ENCODE measurements at places on chromosomes 2 and 18. TPM values are rescaled to one million over a fixed set of nuclear protein-coding genes. Genes with fewer than 3 reads are reported as not detected.

DNA sequence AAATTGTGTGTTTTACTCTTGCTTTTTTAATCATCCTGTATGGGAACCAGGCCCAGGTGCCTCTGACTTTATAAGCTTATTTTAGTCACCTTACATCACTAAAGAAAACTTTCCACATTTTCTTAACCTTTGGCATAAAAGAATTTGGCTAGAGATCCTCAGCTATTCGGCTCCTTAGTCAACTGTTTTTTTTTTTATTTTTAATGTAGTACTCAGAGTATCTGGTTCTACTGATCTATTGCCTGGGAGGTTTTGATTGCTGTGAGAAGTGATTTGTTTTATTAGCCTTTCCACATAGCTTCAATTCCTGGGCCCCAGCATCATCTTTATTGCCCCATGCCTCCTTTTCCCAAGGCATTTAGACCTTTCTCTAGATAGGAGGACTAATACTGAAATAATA is 121.0 kb downstream of the MYO1B start:
- peak overlapping the region; percentile 50 for H3K27ac ChIP-seq
- peak; percentile 76 for DNase-seq
- no peaks in the 10 kb centered on the region for H3K36me3 ChIP-seq
- 0 out of 2 replicates have a peak, but pooled peaks cover 7% of the 10 kb centered on the region for H3K4me1 ChIP-seq
- no peak overlapping the region for H3K4me3 ChIP-seq

The DSG4 gene
- total RNA-seq, result not detected

- no peak overlapping the region for H3K4me3 ChIP-seq
- H3K27ac ChIP-seq, result no peak overlapping the region
- H3K4me1 ChIP-seq, result no peaks in the 10 kb centered on the region
- no peak for DNase-seq
- H3K27me3 ChIP-seq, result no peaks in the 10 kb centered on the region
Measured at GRCh38 chr2:197200051-197200761, 110.4 kb downstream of the ANKRD44 start.

DNA sequence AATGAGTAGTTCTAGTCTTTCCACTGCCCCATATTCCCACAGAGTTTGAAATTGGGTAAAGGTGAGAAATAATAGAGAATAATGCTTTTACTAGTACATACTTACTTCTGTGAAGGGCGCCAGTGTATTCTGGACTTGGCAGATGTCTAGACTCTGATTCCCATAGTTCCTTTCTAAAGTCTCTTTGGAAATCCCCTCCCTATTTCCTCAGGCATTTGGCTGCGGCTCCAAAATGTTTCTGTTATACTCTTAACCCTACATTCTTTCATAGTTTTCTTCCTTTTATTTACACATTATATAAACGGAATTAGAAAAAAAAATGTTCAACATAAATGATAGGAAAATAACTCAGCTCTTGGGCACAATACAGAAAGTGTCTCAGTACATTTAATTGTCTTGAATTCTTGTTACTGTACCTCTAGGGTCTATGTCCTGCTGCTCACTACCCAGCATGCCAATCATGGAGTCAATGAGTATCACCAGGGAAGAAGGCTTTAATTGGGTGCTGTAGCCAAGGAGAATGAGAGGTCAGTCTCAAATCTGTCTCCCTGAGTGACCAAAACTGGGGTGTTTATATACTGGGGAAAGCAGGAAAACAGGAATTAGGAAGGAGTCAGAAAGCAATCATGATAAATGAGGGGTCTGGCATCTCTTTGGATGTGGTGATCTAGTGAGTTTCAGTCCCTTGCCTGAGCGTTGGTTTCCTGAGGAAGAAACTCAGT is 147.8 kb upstream of the MMADHC start:
- no peaks in the 10 kb centered on the region for H3K36me3 ChIP-seq
- peaks cover 5% of the 10 kb centered on the region for H3K4me1 ChIP-seq
- no peak for DNase-seq
- no peaks in the 10 kb centered on the region for H3K27me3 ChIP-seq
- H3K27ac ChIP-seq, result no peak overlapping the region

The CPLX4 gene
- total RNA-seq, result not detected

DNA sequence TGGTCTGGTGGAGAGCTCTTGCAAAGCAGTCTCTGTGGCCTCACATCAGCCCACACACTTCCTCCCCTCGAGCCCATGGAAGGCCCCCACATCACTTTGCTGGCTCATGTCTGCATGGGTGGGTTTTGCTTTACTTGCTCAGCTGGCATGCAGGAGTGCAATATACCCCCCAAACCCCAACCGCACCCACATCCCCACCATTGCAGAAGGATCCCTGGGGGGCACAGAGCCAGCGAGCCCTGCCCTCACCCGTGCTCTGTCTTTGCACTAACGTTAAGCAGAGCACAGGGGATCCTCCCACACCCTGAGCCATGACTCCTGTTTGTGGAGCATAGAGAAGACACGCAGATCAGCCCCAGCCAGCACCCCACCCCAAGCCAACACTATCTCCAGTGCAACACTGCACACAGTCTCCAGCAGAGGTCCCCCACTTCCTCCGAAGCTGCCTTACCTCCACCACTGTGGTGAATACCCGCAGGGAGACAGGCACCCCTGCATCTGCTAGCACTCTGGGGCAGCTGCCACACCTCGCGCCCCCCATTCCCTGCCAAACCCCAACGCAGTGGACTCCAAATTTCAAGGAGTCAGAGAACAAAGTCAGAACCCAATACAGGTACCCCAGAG is 177.8 kb upstream of the RGPD4 start:
- no peak overlapping the region for H3K27ac ChIP-seq
- H3K36me3 ChIP-seq, result no peaks in the 10 kb centered on the region
- no peak for DNase-seq
- no peaks in the 10 kb centered on the region for H3K27me3 ChIP-seq
- no peak overlapping the region for H3K4me3 ChIP-seq

DNA sequence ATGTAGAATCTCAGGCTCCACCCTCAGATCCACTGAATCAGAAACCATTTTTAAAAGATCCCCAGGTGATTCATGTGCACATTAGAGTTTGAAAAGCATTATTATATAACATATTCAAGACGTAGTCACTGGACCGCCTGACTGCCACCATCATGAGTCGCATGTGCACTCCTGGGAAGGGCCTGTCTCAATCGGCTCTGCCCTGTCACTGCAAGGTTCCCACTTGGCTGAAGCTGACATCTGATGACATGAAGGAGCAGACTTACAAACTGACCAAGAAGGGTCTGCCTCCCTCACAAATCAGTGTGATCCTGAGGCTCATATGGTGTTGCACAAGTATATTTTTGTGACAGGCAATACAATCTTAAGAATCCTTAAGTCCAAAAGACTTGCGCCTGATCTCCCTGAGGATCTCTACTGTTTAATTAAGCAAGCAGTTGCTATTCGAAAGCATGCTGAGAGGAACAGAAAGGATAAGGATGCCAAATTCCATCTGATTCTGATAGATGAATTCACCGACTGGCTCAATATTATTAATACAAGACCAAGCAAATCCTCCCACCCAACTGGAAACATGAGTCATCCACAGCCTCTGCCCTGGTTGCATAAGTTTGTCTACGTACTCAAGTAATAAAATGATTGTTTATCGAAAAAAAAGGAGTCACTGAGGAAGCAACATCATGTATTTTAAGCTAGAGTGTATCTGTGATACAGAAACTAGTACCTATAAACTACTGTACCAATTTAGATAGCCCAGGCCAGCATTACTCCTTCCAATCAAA is 26.2 kb downstream of the ATAD2B start:
- peaks cover 60% of the 10 kb centered on the region for H3K4me1 ChIP-seq
- peak; percentile 89 for DNase-seq
- no peaks in the 10 kb centered on the region for H3K36me3 ChIP-seq
- H3K4me3 ChIP-seq, result peak overlapping the region; percentile 46
- no peaks in the 10 kb centered on the region for H3K27me3 ChIP-seq

The RAMP1 gene
- total RNA-seq, result 48.5 TPM

The APCDD1 gene
- not detected for total RNA-seq

- peaks cover 15% of the 10 kb centered on the region for H3K27me3 ChIP-seq
- no peaks in the 10 kb centered on the region for H3K36me3 ChIP-seq
- no peak overlapping the region for H3K4me3 ChIP-seq
- H3K27ac ChIP-seq, result no peak overlapping the region
- no peaks in the 10 kb centered on the region for H3K4me1 ChIP-seq
Measured at GRCh38 chr18:5434425-5434824, 109.4 kb downstream of the EPB41L3 start.

GRCh38 chr2:138415985-138416384 is 85.6 kb upstream of the SPOPL start:
- no peaks in the 10 kb centered on the region for H3K27me3 ChIP-seq
- H3K4me1 ChIP-seq, result peaks cover 20% of the 10 kb centered on the region

The ACSL3 gene
- total RNA-seq, result 300 TPM

DNA sequence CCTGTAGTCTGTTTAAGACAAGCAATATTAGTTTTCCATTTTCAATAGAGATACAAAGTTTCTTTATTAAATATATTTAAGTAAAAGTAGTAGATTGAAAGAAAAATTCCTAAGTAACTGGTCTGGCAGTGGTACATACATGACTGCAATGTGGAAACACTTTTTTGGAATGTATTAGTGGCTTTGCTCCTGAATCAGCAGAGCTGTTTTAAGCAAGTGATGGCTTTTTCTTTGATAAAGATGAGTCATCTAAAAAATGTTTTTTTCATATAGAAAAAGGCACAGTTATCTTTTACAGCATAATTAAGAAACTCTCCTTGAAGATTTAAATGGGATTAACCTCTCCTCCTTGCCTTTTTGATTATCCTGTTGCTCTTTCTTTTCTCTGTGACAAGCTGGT is 34.9 kb downstream of the KDM3A start:
- H3K27ac ChIP-seq, result no peak overlapping the region
- no peak for DNase-seq
- no peaks in the 10 kb centered on the region for H3K27me3 ChIP-seq
- H3K4me1 ChIP-seq, result no peaks in the 10 kb centered on the region

The COPS7B gene
- 46.3 TPM for total RNA-seq

DNA sequence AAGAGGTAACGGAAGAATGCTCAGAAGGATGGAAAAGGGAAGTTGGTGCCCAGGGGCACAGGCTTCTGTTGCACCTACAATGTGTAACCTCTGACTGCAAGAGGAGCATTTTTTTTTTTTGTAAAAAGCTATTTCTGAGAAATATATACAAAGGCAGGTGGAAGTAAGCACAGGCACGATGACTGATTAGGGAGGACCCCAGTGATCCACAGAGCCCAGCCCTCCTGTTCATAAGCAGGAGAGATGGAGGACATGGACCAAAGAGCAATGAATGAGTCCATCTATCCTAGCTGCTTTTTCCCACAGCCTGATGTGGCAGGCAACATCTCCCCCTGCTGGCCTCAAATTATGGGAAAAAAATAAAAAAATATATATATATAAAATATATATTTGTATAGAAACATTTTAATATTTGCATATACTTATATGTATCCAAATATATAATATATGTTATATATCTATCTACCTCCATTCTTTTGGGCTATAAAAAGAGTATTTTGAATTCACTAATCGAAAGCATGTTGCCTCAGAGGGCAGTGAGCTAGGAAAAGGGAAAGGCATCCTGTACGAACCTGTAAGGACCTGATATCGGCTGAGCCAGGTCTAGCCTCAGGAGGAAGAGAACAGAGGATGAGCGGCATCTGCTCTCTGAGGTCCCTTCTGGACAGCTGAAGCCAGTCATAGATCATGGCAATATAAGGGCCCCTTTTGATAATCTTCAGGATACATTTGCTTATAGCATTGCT is 166.0 kb upstream of the STK17B start:
- DNase-seq, result no peak
- H3K27me3 ChIP-seq, result no peaks in the 10 kb centered on the region
- no peaks in the 10 kb centered on the region for H3K36me3 ChIP-seq

GRCh38 chr2:86028766-86029381 is 76.8 kb downstream of the POLR1A start:
- no peak overlapping the region for H3K4me3 ChIP-seq
- no peaks in the 10 kb centered on the region for H3K4me1 ChIP-seq
- peaks cover 26% of the 10 kb centered on the region for H3K36me3 ChIP-seq
- H3K27me3 ChIP-seq, result no peaks in the 10 kb centered on the region

GRCh38 chr18:75170916-75171315 is 38.0 kb downstream of the PTGR3 start:
- no peak overlapping the region for H3K4me3 ChIP-seq
- no peak for DNase-seq
- no peak overlapping the region for H3K27ac ChIP-seq
- H3K36me3 ChIP-seq, result no peaks in the 10 kb centered on the region
- no peaks in the 10 kb centered on the region for H3K4me1 ChIP-seq

- no peak overlapping the region for H3K27ac ChIP-seq
- no peaks in the 10 kb centered on the region for H3K27me3 ChIP-seq
- no peak for DNase-seq
- no peak overlapping the region for H3K4me3 ChIP-seq
Measured at GRCh38 chr2:69975853-69976462, 14.5 kb upstream of the ASPRV1 start.

The SH3RF3 gene
- total RNA-seq, result 6.1 TPM

The CNGA3 gene
- total RNA-seq, result not detected

DNA sequence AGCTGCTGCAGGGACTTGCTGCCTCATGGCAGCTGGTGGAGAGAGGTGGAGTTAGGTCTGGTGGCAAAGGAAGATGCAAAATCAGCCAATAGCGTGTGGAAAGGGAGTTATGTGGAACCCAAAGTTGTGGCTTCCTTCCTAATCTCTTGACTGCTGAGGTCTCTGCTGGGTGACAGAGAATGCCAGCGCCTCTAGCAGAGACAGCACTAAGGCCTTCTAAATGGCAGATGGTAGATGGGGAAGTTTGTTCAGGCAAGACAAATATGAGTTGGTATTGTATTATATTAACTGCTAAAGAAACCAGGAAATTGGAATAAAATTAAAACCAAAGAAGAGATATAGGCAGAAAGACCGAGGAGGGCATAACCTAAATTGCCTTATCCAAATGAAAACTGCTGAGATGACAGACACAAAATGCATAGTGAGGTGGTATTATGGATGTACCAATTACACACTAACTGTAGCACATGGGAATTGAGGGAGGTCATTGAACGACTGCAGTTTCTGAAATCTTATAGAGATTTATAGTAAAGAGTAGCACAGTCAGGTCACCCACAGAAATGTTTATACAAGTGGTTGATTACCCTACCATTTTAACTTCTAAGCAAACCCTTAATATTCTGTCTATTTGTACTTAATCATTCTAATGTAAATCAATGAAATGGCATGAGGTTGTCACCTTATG is 246.6 kb upstream of the SESTD1 start:
- no peak overlapping the region for H3K27ac ChIP-seq
- no peak for DNase-seq
- H3K4me3 ChIP-seq, result no peak overlapping the region
- no peaks in the 10 kb centered on the region for H3K4me1 ChIP-seq
- H3K36me3 ChIP-seq, result no peaks in the 10 kb centered on the region

The ALK gene
- total RNA-seq, result not detected

All from PC-9 (cell line).